ENCODE measurements at places on chromosomes 7 and 10.

DNA sequence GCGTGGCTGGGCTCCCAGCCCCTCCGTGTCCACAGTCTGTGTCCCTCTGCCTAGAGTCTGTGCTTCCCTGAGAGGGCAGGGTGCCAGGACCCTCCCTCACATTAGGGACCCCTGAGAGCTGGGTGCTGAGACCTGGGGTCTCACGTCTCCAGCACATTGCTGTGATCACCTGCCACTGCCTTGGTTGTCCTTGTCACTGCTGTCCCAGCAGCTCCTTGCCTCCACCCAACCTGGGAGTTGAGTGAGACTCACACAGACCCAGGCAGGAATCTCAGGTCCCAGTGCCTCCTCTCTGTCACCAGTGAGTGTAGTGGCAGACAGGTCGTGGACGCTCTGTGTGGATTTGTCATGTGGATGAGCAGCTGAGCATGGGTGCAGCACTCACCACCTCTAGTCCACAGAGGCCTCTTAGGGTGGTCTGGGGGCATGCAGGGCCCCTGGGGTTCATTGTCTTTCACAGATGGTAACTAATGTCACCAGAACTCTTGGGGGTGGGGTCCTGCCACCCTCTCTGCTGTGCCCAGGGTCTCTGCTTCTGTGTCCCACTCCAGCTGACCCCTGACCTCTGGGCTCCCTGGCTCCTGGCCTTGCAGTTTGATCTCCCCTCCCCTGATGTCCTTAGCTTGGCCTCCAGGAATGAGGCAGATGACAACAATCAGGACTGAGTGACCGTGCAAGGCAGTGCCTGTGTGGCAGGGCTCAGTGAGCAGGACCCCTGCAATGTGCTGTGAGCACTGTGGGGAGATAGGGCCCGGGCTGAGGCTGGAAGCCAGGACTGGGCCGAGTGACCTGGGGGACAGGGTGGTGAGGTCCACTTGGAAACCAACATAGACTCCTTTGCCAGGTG, 18.9 kb downstream of the ZNF783 start:
- H3K27ac ChIP-seq, result no peak overlapping the region
- peaks cover 23% of the 10 kb centered on the region for H3K36me3 ChIP-seq
- no peaks in the 10 kb centered on the region for H3K27me3 ChIP-seq
- DNase-seq, result no peak
- H3K4me3 ChIP-seq, result no peak overlapping the region
- peaks cover 13% of the 10 kb centered on the region for H3K4me1 ChIP-seq

GRCh38 chr10:75397496-75398199, 3.9 kb downstream of the ZNF503 start:
- H3K4me3 ChIP-seq, result no peak overlapping the region
- H3K27ac ChIP-seq, result no peak overlapping the region
- no peak for DNase-seq
- H3K27me3 ChIP-seq, result peaks cover 70% of the 10 kb centered on the region

DNA sequence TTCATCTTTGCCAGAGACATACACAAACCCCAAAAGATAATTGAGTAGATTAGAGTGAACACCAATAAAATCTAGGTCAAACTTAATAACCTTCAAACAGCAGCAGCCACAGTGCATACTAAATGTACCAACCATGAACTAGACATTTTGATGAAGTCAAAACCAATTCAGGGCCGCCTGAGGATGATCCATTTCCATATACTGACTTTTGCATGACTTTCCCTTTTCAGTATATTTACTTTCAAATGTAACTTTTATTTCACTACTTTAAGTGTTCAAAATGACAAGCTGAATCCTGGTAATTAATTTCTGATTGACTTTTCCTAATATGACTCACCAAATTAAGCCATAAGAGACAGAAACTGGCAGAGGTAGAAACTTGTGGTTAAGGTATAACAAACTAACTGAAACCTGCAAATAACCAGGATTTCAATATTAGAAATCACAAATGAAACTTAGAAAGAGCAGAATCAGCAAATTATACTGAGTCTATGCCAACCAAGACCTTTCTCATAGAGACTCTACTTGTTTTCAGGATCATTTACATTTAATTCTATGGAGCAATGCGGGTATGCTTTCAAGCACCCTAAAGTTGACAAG, 171.9 kb upstream of the LRRN3 start:
- H3K27ac ChIP-seq, result no peak overlapping the region
- no peak for DNase-seq
- H3K36me3 ChIP-seq, result peaks cover 9% of the 10 kb centered on the region
- peaks cover 25% of the 10 kb centered on the region for H3K4me1 ChIP-seq
- no peaks in the 10 kb centered on the region for H3K27me3 ChIP-seq
- H3K4me3 ChIP-seq, result no peak overlapping the region

DNA sequence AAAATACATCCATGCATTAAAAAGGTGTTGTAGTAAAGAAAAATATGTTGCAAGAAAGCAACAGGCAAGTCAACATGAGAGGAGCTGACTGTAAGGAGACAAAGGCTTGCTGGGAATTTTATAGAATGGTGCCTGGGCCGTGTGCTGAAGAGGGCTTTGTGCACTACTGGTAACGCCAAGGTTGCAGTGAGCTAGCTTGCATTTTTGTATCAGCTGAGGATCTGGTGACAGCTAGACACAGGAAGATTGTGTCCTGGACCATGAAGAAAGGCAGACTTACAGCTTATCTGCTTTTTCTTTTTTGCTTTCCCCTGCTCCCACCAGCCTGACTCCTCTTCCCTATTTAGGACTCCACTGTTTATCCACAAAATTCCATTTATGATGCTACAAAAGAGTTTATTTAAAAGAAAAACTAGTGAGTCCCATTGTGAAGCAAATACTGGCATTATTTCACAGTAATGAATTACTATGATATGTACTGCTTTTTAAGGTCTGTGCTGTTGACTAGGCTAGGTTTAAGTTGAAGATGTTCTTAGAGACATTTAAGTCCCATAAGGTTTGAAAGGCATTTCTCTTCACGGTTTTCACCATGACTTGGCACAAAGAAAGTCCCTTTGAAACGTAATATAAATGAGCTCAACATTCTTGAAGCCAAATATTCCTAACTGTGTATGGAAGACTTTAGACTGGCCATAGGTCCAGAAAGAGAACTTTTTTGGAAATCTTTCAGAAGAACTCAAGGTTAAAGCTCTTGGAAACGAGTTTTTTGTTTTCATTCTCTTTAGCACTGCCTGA, 88.6 kb downstream of the SEC23IP start:
- H3K4me1 ChIP-seq, result no peaks in the 10 kb centered on the region
- no peak overlapping the region for H3K4me3 ChIP-seq
- DNase-seq, result no peak
- no peaks in the 10 kb centered on the region for H3K36me3 ChIP-seq
- no peak overlapping the region for H3K27ac ChIP-seq
- peaks cover 21% of the 10 kb centered on the region for H3K27me3 ChIP-seq

Data from activated naive CD8-positive, alpha-beta T cell treated with anti-CD3 and anti-CD28 coated beads for 36 hours (primary cell).